HS-27A (cell line): ENCODE measurements at places on chromosomes 3 and 15.

DNA sequence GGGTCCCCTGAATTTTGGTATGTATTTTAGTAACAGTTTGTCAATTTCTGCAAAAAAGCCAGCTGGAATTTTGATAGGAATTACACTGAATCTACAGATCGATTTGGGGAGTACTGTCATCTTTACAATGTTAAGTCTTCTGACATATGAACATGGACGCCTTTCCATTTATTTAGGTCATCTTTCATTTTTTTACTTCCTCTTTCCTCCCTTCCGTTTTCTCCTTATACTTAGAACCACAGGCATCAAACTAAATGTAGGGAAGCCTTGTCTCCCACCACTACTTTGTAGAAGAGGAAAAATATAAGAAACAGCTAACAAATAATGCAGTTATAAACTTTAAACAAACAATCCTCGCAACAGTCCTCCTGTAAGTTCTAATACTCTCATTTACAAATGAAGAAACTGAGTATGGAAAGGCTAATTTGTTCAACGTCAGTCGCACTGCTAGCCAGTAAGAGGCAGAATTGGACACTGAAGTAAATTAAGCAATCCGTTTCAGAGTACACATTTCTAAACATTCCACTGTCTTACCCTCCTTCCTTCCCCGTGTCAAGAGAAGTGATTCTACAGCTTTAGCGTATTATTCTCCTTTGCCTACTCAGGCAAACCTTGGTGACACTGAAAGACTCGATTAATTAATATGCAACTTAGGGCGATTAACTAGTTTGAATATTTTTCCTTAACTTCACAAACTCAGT, 25.6 kb downstream of the RHOA start:
- no peak for DNase-seq

- DNase-seq = no peak
Measured at GRCh38 chr15:71139241-71139640, 24.0 kb downstream of the THSD4 start.

GRCh38 chr15:81270781-81271491, 53.0 kb downstream of the STARD5 start:
- peak; percentile 43 for DNase-seq

- DNase-seq = no peak
Measured at GRCh38 chr3:78497021-78497420, 1270.8 kb downstream of the ROBO1 start.

DNA sequence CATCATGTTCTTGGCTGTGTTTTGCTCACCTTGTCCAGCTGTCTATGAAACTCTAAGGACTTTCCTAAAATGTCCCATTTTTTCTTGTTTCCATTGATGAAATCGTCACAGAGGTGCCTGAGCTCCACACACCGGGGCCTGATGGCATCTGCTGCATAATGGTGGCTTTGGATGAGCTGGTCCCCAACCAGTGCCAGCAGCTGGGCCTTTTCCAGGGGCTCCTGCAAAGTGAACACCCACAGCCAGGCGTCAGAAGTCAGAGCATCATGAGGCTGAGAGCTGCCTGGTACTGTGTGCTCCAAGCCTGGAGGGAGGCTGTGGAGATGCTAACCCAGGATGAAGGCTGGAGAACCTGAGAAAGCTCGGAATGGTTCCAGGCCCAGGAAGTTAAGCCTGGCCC, 46.9 kb downstream of the B3GNT5 start:
- no peak for DNase-seq

DNA sequence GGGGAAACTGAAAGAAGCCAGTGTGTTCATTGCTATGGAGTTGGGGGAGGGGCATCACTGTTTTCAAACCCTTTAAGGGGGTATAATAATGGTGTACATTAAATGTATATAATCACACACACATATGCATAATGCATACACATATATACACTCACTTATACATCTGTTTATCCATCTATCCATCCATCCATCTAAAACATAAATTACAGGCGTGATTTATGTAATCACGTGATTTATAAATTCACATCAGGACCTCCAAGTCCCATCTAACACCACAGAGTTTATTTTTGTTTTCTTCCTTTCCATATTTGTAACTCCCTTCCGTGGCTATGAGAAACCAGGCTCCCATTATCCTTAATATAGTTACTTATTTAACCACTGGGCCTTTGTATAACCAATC, 39.8 kb downstream of the GRAMD1C start:
- no peak for DNase-seq

- DNase-seq = no peak
Measured at GRCh38 chr15:100693451-100693850, 91.1 kb downstream of the ASB7 start.

DNA sequence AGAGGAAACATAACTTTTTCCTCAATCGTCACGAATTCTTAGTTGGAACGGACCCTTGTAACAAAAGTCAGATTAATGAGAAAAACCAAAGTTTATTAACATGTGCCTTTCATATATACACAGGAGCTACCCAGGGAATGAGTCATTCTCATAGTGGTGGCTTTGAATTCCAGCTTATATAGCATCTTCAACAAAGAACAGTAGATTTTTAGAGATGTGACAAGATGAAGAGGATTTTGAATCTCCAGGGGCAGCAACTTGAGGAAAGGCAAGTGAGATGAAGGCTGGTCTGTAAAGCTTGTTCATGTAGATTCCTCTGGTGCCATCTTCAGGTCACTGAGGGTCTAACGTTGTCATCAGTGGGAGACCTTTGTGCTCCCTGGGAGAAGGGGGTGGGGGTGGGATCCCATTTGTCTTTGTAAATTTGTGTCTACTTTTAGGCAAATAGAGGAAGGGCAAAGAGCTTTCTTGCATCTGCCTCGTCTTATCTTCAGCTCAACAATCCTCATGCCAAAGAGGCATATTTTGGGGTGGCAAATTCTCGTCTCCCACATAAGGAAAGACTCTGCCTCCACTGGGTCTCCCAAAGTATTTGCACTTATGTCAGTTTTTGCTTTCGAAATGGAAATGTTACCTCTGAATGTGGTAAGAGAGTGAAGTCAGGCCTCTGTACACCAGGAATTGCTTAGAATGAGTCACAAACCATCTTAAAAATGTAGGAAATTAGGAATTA, 29.5 kb downstream of the CLEC3B start:
- DNase-seq = peak; percentile 45

DNA sequence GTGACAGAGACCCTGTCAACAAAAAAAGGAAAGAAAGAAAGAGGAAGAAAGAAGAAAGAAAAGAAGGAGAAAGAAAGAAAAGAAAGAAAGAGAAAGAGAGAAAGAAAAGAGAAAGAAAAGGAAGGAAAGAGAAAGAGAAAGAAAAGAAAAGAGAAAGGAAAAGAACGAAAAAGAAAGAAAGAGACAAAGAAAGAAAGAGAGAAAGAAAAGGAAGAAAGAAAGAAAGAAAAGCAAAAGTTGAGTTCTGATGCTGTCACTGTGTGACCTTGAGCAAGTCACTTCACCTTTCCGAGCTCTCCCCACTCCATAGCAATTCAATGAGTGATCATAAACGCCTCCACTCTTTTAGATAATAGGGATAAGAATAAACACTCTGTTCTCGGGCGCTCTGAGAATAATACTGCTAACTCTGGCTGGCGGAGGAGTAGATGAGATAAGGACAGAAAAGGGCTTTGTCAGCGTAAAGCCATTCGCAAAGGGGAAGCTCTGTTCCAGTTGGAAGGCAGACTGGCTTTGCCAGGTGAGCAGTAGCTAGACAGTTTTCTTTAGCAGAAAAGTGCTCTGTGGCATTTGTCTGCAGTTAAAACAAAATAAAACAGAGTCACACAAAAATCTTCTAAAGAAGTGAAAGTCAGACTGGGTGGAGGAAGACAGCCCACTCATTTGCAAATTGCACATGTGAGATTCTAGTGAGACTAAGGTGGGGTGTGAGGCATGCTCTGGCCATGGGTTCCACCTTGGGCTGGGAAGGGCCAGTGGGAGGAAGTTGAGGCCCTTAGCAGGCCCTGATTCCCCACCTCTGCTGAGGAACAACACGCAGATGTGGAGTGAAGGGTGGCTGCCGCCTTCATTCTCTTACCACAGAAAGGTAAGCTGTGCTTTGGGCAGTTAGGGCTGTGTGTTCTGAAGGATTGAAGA, 9.6 kb upstream of the FLNB start:
- DNase-seq = no peak

DNA sequence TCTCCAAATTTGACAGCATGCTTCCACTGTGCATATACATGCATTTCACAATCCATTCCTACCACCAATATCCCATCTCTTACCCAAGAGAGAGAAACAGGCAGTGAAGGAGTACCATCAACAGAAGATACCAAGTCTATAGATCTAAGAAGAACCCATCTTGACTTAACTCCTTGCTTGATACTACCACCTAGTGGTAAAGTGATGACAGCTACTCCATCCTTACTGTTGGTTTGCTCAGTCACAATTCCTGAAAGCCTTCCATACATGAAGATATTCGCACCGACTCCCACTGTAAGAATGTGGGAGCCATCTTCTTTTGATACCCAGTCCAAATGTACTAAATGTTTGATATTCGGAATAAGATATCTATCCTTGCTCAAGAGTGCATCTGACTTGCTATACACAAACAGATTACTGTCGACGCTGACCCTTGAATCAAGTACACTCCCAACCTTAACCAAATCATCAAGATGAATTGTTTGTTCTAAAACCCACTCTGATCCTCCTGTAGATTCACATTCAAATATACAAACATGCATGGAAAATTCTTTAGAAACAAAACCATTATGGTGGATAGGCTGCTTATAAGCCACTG, 123.1 kb downstream of the DMXL2 start:
- no peak for DNase-seq

DNA sequence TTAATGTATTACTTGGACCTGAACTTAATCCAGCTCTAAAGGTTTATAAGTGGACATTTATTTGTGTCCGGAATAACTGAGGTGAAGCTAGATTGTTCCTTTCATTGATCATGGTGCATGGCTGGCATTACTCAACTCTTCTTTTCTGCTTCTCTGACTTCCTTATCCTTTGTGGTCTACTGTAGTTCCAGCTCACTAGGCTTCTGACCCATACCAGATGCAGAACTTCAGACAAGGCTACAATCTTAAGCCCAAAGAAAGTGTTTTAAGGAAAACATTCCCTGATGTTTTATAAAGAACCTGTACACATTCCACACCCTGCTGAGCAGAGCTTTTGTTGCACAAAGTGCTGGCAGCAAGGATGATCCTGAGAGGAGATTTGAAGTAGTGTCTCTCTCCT, 250.8 kb upstream of the TGFBR2 start:
- no peak for DNase-seq

- no peak for DNase-seq
Measured at GRCh38 chr15:73882761-73883419, 9.5 kb downstream of the TBC1D21 start.

- peak; percentile 96 for DNase-seq
Measured at GRCh38 chr3:62607287-62608029, 234.1 kb upstream of the FEZF2 start.

GRCh38 chr15:31362886-31363285, 36.3 kb downstream of the KLF13 start:
- no peak for DNase-seq

GRCh38 chr3:169173231-169173630, 490.3 kb downstream of the MECOM start:
- DNase-seq = no peak

GRCh38 chr15:47404877-47405276, 312.4 kb upstream of the SEMA6D start:
- no peak for DNase-seq

DNA sequence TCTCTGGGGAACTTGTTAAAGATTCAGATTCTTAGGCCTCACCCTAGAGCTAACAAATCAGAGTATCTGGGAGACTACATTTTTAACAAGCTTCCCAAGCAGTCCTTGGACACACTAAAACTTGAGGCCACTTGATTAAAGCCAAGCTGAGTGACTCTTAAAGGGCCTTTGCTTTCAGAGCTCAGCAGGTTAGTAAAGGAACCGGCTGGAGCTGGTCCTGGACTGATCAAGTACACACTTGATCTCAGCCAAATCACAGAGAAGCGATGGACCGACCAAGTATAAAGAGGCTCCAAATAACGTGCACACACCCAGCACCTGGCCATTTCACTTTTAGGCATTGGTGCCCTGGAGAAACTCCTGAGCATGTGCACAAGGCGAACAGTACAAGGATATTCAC, 12.9 kb upstream of the TM6SF1 start:
- no peak for DNase-seq

- DNase-seq = no peak
Measured at GRCh38 chr15:56168394-56168793, 75.3 kb downstream of the RFX7 start.

GRCh38 chr3:30913176-30913575, 18.7 kb upstream of the GADL1 start:
- peak; percentile 35 for DNase-seq

DNA sequence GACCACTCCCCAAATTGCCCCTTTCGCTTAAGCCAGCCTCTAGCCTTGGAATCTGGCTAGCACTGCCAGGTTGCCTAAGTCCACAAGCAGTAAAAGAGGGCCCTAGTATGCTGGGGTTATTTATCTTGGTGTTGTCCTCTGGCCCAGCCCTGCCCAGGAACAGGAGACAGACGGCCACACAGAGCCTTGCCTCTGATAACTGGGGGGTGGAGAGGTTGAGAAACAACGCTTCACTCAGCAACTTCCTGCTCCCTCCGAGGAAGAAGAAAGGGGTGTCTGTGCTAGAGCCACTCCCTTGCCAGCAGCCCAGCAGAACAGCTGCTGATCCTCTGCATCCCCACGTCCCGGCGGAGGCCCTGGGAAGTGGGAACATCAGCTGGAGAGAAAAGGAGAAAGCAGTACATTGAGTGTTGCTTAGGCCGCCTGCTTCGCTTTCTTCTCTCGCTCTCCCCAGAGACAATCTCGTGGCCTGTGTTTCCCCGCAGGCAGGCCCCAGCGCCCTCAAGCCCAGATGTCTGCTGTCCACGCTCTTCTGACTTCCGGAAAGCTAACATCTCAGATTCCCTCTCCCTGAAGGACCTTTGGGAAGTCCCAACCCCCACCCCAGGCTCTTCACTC, 22.6 kb upstream of the C3orf70 start:
- no peak for DNase-seq

DNA sequence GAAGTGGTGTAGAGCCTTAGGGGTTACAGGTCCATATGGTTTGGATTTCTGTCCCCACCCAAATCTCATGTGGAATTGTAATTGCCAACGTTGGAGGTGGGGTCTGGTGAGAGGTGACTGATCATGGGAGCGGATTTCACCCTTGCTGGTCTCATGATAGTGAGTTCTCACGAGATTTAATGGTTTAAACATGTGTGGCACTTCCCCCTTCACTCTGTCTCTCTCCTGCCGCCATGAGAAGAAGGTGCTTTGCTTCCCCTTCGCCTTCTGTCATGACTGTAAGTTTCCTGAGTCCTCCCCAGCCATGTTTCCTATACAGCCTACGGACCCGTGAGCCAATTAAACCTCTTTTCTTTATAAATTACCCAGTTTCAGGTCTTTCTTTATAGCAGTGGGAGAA, 43.1 kb upstream of the MFGE8 start:
- DNase-seq = no peak

- no peak for DNase-seq
Measured at GRCh38 chr15:88975891-88976290, 62.7 kb upstream of the MFGE8 start.

- no peak for DNase-seq
Measured at GRCh38 chr3:184354121-184354728, 7.2 kb downstream of the CLCN2 start.

GRCh38 chr3:100125161-100125938, 11.0 kb upstream of the FILIP1L start:
- DNase-seq = no peak

DNA sequence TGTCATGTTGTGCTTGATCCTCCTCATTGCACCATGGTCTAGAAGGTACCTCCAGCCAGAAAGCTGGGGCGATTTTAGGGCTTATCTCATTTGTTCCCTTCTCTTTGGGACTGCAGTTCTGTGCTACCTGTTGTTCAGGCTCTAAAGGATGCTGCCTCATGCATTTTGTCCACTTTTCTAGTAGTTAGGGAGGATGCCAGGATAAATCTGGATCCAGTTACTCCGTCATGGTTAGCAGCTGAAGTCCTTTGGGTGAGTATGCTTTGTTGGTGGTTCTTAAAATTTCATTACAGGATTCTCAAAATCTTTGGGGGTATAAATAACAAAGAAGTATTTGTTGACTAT, 8.9 kb downstream of the AKAP13 start:
- DNase-seq = no peak
